ENCODE measurements at places on chromosomes 6 and 20. TPM values are rescaled to one million over a fixed set of nuclear protein-coding genes. Genes with fewer than 3 reads are reported as not detected.
A peak's percentile ranks its signal among the peaks of the same experiment; 100 is the strongest.

- H3K4me1 ChIP-seq, result peaks cover 9% of the 10 kb centered on the region
- H3K4me3 ChIP-seq, result no peak overlapping the region
- H3K36me3 ChIP-seq, result no peaks in the 10 kb centered on the region
- no peak overlapping the region for H3K27ac ChIP-seq
Measured at GRCh38 chr6:25872814-25873213, 1.2 kb downstream of the SLC17A3 start.

GRCh38 chr6:89413006-89413400 lies 930 bp upstream of the RRAGD start:
- peaks cover 6% of the 10 kb centered on the region for H3K27me3 ChIP-seq
- peak overlapping the region; percentile 91 for H3K4me3 ChIP-seq
- no peak overlapping the region for H3K27ac ChIP-seq
- H3K4me1 ChIP-seq, result peaks cover 23% of the 10 kb centered on the region

DNA sequence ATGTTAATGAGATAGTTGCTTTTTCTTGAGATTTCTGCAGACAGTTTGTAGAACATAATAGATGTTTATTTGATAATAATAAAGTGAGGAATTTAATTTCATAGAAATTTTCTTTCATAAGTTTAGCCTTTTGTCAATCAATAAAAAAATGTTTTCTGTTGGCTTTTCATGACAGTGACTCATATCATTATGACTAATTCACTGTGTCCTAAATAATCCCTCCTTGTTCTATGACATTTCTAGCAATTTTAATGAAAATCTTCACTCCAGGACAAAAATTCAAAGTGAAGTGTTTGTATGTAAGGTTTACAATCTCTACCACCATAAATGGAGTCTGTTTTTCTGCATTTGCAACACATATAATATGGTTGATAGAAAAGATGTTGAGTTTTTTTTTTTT lies 109.9 kb downstream of the UTRN start:
- H3K27ac ChIP-seq, result no peak overlapping the region
- H3K36me3 ChIP-seq, result peaks cover 23% of the 10 kb centered on the region
- H3K27me3 ChIP-seq, result no peaks in the 10 kb centered on the region
- DNase-seq, result no peak

GRCh38 chr6:144019929-144020328 lies 11.9 kb upstream of the PLAGL1 start:
- DNase-seq, result no peak
- H3K27ac ChIP-seq, result no peak overlapping the region
- no peaks in the 10 kb centered on the region for H3K27me3 ChIP-seq
- H3K36me3 ChIP-seq, result no peaks in the 10 kb centered on the region

SLC26A8 gene
- total RNA-seq, result not detected

GRCh38 chr6:11241793-11242201 lies 9.3 kb upstream of the NEDD9 start:
- peaks cover 14% of the 10 kb centered on the region for H3K4me1 ChIP-seq
- peaks cover 4% of the 10 kb centered on the region for H3K36me3 ChIP-seq
- H3K27ac ChIP-seq, result no peak overlapping the region
- H3K27me3 ChIP-seq, result no peaks in the 10 kb centered on the region
- no peak for DNase-seq

- DNase-seq, result no peak
- no peak within 1 kb of the TSS for H3K27ac ChIP-seq
- H3K36me3 ChIP-seq, result no peaks in the 10 kb centered on the region
Measured at GRCh38 chr20:1184638-1185315, at the start of gene TMEM74B. TMEM74B (minus strand) TSS chr20:1184981; CDS start chr20:1183801, 1,180 bp downstream.

GRCh38 chr20:2385026-2385425 lies 4.3 kb downstream of the TGM6 start:
- no peaks in the 10 kb centered on the region for H3K27me3 ChIP-seq
- no peaks in the 10 kb centered on the region for H3K36me3 ChIP-seq

DNA sequence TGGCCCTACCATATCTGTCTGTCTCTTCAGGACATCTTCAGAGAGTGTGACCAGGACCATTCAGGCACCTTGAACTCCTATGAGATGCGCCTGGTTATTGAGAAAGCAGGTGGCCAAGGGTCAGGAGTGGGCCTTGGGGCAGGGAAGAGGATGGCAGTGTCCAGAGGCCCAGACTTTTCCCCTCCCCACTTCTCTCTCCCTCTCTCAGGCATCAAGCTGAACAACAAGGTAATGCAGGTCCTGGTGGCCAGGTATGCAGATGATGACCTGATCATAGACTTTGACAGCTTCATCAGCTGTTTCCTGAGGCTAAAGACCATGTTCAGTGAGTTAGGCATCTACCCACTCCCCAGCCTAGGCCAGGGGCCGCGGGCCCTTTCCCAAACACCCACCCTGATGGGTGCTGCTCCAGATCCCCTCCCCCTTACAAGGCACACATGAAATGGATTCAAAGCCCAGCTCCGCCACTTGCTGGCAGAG lies 24.3 kb downstream of the CAPN11 start:
- peaks cover 6% of the 10 kb centered on the region for H3K4me1 ChIP-seq
- no peaks in the 10 kb centered on the region for H3K36me3 ChIP-seq
- DNase-seq, result no peak
- peaks cover 5% of the 10 kb centered on the region for H3K27me3 ChIP-seq
- H3K4me3 ChIP-seq, result no peak overlapping the region

UNC5CL gene
- 2.3 TPM for total RNA-seq

MTFR2 gene
- 22.1 TPM for total RNA-seq

BEND3 gene
- total RNA-seq, result 2.0 TPM

GRCh38 chr6:134822920-134823709 lies 126.8 kb downstream of the ALDH8A1 start:
- peak; percentile 39 for DNase-seq
- H3K36me3 ChIP-seq, result no peaks in the 10 kb centered on the region
- no peak overlapping the region for H3K27ac ChIP-seq

PAK5 gene
- total RNA-seq, result not detected

SYCP2L gene
- not detected for total RNA-seq

TMEM74B gene
- total RNA-seq, result 0.17 TPM

- no peaks in the 10 kb centered on the region for H3K27me3 ChIP-seq
- H3K27ac ChIP-seq, result no peak overlapping the region
- peak; percentile 8 for DNase-seq
- H3K36me3 ChIP-seq, result no peaks in the 10 kb centered on the region
- no peaks in the 10 kb centered on the region for H3K4me1 ChIP-seq
Measured at GRCh38 chr20:61901392-61902220, 164.1 kb downstream of the TAF4 start.

DNA sequence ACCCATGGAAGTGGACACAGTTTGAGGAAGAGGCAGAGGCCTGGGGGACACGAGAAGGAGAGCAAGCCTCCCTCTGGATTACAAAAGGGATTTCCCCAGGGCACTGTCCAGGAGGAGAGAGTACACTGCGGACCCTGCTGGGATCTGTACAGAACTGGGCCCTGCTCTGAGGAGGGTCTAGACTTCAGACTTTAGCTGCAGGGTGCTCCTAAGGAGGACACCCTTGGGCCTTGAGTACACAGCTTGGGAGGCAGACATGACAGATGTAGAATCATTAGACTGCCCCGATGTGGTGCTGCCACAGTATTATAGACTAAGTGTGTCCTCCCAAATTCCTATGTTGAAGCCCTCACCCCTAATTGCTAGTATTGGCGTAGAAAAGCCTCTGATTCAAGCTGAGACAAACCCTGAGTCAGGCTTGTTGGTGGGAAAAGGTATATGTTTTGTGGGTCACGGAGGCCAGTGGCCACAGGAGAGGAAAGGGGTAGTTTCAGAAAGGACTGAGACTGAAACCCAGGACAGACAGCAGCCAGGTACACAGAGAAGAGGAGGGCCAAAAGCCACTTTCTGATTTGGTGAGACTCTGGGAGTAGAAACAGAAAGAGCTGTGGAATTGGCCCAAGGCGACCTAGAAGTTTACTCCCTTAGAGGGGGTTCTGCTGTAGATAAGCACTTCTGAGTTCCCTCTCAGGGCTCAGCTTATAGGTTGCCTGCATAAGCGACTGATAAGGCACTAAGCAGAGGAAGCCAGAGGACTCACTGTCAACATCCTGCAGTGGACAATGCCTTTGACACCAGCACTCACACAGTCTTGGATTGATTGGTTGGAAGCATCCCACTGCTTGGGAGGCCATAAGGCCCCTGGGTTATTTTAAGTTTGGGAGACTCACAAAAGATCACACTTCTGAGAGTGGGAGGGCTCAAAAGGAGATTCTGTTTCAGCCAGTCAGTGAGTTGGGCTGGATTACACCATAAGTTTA lies 16.5 kb upstream of the SH3BGRL2 start:
- no peak overlapping the region for H3K4me3 ChIP-seq
- DNase-seq, result no peak
- no peaks in the 10 kb centered on the region for H3K4me1 ChIP-seq
- H3K27me3 ChIP-seq, result no peaks in the 10 kb centered on the region

- no peak for DNase-seq
- no peaks in the 10 kb centered on the region for H3K27me3 ChIP-seq
- peaks cover 41% of the 10 kb centered on the region for H3K4me1 ChIP-seq
- no peaks in the 10 kb centered on the region for H3K36me3 ChIP-seq
- no peak overlapping the region for H3K27ac ChIP-seq
- H3K4me3 ChIP-seq, result no peak overlapping the region
Measured at GRCh38 chr6:163427498-163428254, 13.2 kb downstream of the QKI start.

TNFRSF21 gene
- total RNA-seq, result 4.3 TPM

KCNQ2 gene
- total RNA-seq, result not detected
